ENCODE measurements at places on chromosomes 2 and 18. TPM values are rescaled to one million over a fixed set of nuclear protein-coding genes. Genes with fewer than 3 reads are reported as not detected.
A peak's percentile ranks its signal among the peaks of the same experiment; 100 is the strongest.

- DNase-seq: no peak
Measured at GRCh38 chr18:24993628-24994027, 358.3 kb downstream of the ZNF521 start.

- no peak for DNase-seq
Measured at GRCh38 chr2:239725551-239725890, 299.6 kb downstream of the NDUFA10 start.

DNA sequence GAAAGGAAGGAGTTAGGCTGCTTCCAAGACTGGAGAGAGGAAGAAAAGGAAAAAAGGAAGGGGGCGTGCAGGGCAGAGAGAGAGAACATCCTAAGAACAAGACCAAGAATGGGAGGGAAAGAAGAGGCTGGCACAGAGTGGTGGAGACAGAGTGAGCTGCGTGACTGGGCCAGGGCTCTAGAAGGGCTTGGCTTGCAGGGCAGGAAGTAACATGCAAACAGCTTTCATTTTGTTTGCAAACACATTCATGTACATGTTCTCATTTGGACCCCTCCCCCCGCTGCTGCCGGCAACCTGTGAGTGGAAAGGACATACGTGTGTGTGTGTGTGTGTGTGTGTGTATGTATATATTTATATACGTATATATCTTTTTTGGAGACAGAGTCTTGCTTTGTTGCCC, 46.8 kb upstream of the DNMT3A start:
- no peak for DNase-seq

DNA sequence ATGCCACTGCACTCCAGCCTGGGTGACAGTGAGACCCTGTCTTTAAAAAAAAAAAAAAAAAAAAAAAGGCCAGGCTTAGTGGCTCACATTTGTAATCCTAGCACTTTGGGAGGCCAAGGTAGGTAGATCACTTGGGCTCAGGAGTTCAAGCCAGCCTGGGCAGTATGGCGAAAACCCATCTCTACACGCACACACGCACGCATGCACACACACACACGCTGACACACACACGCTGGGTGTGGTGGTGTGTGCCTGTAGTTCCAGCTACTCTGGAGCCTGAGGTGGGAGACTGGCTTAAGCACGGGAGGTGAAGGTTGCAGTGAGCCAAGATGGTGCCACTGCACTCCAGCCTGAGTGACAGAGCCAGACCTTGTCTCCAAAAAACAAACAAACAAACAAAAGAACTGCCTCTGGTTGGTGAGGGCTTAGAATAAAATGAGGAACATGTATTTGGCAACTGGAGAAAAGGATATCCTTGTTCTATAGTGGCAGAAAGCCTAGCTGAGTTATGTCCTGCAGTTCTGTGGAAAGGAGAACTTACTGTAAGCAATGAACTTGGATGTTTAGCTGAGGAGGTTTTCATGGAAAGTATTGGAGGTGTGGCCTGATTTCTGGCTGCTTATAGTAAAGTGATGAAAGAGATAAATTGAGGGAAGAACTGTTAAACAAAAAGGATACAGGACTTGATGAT, 34.0 kb downstream of the HAT1 start:
- no peak for DNase-seq

DNA sequence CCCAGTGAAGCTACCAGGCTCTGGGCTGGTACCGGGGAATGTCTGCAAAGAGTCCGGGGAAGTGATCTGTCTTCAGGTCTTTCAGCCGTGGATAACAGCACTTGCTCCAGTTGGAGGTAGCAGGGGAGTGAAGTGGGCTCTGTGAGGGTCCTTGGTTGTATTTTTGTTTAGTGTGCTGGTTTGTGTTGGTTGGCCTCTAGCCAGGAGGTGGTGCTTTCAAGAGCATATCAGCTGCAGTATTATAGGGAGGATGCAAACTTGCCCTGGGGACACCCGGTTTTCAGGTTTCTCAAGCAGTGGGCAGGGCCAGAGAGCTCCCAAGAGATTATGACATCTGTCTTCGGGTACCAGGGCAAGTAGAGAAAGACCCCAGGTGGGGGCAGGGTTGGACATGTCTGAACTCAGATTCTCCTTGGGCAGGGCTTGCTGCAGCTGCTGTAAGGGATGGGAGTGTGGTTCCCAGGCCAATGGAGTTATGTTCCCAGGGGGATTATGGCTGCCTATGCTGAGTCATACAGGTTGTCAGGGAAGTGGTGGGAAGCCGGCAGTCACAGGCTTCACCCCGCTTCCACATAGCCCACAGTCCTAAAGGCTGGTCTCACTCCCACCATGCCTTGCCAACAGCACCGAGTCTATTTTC, 34.4 kb downstream of the ACAA2 start:
- DNase-seq: no peak

DNA sequence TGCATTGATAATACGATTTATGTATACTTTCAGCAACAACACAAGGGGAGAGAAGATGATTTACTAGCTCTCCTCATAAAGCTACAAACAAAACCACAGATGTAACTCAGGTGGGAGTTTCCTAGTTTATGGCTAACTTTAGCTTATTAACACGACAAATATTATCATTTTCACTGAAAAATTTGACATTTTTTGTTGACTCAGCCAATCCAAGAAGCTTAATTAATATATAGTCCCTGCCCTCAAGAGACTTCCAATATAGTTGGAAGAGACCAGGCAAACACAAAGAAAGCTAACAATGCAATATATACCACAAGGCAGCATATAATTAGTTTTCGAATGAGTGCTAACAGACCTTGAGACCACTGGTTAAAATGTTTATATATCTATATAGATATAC, 775 bp downstream of the WDR12 start:
- no peak for DNase-seq

DNA sequence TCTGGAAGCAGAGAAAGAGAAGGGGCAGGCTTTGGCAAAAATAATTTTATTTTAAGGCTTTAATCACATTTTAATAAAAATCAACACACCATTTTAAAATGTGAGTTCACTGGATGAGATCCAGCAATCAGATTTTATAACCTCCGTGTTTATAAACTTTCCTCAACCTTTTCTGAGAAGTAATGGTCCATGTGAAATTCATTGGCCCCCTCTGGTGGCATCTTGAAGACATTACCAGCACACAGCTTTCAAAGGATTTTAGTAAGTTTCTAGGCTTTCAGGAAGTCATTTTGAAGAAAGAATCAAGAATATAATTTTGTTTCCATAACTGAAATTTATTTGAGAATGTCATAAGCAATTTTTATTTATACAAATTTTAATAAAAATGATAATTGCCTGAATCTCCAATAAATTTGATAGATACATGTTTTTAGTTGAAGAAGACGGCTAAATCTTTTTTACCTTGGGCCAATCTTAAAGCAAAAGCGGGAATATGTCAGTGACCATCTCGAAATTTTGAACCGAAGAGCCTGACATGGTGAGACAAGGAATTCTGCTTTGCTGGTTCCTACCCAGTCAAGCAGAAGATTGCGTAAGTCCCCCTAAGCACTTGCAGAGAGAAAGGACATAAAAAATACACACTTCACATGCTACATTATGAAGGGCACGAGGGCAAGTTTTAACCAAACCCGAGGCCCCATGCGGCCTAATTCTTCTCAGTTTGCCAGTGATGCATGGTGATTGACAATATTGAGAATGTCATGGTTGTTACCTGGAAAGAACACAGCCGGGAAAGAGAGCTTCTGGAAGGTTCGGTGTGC, 128.4 kb upstream of the CBLN2 start:
- DNase-seq: peak; percentile 20

GRCh38 chr2:67451086-67451832, 54.1 kb downstream of the ETAA1 start:
- DNase-seq: peak; percentile 39

GRCh38 chr2:95272781-95273180, 1.5 kb upstream of the PROM2 start:
- DNase-seq: peak; percentile 5

Gene CIAO1
- total RNA-seq: 58.1 TPM

Gene SNED1
- 33.0 TPM for total RNA-seq

DNA sequence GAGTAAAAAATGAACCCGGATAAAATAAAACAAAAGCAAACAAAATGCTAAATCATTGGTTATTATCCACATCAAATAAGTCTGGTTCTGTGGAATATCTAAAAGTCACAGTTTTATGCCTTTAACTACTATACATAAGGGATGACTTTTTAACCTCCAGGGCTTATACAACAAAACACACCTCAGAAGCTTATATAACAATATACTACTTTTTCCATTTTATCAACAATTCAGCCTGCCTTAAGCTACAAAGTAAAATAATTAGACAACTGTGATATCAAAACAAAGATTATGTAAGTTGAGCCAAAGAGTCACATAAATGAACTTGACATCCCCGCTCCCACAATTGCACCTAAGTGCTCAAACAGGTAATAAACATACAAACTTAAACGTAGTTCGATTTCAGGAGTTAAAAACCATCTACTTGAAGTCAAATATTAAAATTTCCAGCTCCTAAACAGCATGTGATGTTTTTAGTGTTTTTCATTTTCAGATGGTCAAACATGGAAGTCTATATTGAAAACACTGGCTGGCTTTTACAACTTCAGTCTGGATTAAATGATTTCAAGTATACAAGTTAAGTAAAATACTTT, 54.7 kb downstream of the ATIC start:
- no peak for DNase-seq

DNA sequence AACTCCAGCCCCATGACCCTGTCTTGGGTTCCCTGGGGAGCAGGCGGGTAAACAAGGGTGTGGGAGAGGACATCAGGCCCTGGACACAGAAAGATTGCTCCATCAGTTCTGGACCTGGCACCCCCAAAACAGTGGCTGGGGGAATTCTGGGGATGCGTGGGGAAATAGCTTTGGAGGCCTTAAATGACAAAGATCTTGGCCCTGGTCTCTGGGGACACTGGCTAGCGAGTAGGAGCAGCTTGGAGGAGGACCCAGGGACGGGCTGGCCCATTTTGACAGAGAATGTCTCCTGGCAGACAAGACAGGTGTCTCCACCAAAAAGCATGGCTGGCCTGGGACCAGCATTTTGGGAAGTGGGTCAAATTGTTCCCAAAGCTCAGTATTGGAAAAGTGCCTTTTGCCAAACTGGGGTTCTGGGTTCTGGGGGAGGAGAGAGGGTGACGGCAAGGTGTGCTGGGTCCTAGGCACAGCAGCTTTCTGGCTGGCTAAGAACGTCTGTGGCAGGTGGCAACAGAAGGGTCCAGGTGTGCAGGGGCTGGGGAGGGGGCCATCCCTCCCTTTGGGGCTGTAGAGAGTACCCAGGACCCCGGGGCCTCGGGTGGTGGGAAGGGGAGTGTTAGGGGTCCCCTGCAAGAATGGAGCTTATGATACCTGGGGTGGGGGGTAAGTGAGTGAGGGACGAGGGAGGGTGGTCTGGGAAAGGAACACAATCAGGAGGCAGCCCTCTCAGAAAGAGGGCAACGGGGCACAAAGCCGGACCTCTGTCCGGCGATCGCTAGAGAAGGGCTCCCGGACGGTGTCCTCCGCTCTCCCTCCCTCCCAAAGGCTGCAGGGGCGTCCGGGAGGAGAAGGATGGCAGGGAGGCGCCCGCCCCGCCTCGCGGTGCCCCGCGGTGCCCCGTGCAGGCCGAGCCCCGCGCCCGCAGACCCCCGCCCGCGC, 556 bp downstream of the CYRIA start:
- DNase-seq: no peak

Gene MARS2
- 6.5 TPM for total RNA-seq

DNA sequence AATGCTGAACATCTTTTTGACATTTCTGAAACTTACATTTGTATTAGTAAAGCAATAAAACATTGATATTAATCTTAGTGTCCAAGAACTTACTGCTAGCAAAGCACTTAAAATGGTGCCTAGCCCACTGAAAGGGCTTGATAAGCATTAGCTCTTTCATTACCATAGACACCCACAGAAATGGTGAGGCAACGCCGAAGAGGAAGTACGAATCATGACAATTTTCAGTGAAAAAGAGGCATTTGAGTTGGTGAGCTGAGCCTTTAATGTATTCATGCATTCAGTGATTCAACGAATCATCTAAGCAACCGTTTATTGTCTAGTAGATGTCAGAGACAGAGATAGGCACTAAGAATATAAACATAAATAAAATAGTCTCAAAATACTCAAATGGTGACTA, 101.1 kb downstream of the PIGN start:
- DNase-seq: no peak

Gene ERICH2
- not detected for total RNA-seq

DNA sequence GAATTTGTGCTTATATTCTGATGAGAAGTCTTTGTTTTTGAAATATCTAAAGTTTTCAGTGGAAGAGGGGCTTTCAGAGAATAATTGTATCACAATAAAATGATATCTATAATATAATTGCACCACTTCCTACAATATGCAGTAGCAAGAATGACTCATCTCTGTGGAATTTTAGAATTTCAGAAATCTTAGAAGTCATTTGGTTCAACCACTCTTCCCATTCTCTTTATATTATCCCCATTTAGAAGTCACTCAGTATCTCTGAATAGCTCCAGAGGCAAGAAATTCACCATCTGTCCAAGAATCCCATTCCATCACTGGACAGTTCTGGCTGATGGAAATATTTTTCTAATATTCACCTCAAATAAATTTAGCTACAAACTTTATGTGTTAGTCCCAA, 59.3 kb upstream of the CCDC68 start:
- no peak for DNase-seq

GRCh38 chr2:175576270-175576669, 394.8 kb upstream of the ATP5MC3 start:
- no peak for DNase-seq

Gene RIT2
- not detected for total RNA-seq

DNA sequence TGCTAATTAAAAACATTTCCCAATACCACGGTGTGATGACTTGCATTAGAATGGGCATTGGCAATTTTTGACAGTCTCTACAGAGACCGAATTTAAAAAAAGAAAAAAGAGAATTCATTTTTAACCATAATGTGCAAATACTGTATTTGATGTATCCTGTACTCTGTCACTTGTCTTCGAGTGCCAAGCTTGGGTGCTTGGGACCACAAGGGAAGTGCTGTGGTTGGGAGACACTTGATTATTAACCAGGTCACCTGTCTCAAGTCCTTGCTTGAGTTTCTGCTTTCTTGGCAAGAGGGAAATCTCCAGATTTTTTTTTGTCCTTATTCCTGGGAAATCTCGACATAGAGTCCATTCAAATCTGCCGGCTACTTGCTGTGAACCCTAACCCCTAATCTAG, 209.0 kb downstream of the MC4R start:
- no peak for DNase-seq

DNA sequence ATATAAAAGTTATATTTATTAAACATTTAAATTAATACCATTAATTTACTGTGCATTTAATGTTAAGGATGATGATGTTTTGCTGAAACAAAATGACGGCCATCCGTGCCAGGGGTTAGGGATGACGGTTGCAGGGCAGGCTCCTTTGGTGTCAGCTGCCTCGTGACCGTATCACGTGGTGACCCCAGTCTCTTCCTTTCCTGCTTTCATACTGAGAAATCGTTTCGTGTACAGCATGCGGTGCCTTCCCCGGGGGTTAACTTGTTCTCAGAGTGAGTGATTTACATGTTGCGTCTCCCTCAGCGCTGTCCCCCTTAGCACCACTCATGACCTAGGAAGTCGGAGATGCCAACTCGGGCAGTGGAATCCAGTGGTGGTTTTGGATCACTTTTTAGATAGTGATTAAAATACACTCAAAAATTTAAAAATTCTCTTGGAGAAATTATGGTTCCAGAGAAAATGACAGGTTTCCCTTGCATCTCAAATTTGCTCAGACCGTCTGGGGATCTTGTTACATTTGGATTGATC, 290.8 kb downstream of the GBX2 start:
- DNase-seq: no peak

Data from body of pancreas (tissue), 4 donors.